ENCODE measurements at places on chromosomes 13 and 19.

DNA sequence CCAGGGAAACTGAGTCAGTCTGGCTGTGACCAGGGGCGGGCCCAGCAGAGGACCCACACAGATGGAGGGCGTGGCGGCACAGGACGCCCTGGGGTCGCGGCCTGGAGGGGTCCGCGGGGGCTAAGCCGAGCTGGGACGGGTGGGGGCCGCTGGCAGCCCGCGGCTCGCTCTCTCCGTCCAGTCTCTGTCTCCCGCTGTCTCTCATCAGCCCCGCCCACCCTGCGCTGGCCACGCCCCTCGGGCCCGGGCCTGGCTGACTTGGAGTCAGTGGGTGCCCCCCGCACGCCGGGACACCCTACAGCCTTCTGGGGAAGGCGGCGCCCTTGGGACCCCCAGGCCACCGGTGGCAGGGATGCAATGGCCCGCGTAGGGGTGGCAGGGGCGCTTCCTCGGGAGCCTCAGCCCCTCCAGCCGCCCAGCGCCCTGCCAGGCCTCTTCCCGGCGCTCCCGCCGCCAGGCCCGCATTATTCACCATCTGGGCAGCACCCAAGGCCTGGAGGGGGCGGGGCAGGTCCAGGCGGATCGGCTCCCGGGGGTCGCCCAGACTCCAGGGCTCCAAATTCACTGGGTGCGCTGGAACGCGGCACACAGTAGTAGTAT lies at the start of gene TBXA2R:
TSS of gene TBXA2R (minus strand) at position 186 of the 600 bp plus-strand sequence. CDS start 6,241 bp downstream, outside the sequence.
- peak; percentile 24 for DNase-seq

DNA sequence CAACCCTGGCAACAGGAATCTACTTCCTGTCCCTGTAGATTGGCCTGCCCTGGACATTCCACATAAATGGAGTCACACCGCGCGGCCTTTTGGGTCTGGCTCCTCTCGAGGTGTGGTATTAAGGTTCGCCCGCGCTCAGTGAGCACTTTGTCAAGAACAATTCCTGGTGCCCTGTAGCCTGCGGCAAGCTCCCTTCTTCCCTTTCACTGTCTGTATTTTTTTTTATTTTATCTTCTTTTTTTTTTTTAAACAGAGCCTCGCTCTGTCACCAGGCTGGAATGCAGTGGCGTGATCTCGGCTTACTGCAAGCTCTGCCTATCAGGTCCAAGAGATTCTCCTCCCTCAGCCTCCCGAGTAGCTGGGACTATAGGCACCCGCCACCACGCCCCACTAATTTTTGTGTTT lies 28.3 kb downstream of the PEX11G start:
- DNase-seq: no peak

GRCh38 chr19:10205636-10206035 lies 10.9 kb upstream of the DNMT1 start:
- no peak for DNase-seq

- no peak for DNase-seq
Observed at GRCh38 chr19:42193294-42193693, 24.2 kb downstream of the DEDD2 start.

DNA sequence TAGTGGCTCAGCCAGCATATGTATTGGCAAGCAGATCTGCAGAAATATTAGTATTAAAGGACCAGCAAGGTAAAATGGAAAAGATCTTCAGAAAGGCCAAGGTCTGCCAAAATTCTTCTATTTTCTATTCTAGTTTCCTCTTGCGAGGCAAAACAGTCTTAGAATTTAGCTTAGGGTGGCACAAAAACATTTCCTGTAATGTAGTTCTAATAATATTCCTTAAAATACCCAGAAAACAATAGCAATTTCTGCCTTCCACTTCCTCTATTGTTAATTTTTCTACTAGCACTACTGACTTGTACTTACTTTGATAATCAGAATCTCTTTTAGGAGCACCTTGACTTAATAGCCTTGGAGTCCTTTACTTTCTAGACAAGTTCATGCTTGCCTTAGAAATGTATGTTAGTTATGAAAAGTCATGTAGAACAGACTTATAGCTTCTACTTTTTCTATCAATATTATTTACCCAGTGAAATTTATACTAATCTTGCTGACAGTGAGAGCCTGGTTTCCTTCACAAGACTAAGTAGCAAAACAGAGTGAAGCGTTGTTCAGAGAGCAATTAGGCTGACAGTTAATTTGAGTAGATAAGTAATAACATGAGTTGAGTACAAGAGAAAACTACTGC lies 23.9 kb upstream of the LPAR6 start:
- DNase-seq: no peak

GRCh38 chr13:44309794-44310757 lies 63.5 kb upstream of the SERP2 start:
- no peak for DNase-seq

GRCh38 chr19:1769645-1769985 lies 16.3 kb downstream of the ONECUT3 start:
- no peak for DNase-seq

GRCh38 chr13:30115257-30115600 lies 192.1 kb downstream of the KATNAL1 start:
- no peak for DNase-seq

GRCh38 chr13:32455594-32455903 lies 27.6 kb upstream of the N4BP2L1 start:
- DNase-seq: no peak

- DNase-seq: peak; percentile 51
Observed at GRCh38 chr13:26985285-26985878, 186.2 kb downstream of the USP12 start.

DNA sequence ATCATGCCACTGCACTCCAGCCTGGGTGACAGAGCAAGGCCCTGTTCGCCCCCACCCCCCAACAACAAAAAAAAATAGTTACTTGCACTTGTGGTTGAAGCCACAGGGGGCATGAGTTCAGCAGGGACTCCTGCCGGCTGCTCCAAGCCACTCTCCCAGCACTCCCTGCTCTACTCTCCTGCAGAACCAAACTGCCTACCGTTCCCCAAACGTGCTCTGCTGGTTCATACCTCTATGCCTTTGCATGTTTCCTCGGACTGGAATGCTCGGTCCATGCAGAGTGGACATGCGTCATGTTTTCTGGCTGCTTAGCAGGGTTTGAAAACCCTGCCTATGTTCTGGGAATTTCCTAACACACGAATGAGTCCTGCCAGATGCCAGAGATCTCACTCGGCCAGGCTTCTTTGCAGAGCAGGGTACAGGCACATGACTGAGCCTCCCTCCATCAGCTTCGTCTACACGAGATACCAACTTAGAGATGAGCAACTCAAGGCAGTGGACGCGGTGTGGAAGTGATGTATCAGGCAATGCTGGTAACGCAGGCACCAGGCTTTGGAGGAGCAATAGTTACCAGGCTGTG lies 8.5 kb upstream of the SLC25A15 start:
- no peak for DNase-seq

- no peak for DNase-seq
Observed at GRCh38 chr19:54197121-54197520, 3.5 kb upstream of the RPS9 start.
